Naive thymus-derived CD8-positive, alpha-beta T cell (primary cell): ENCODE measurements at places on chromosomes 16 and 17. TPM values are rescaled to one million over a fixed set of nuclear protein-coding genes. Genes with fewer than 3 reads are reported as not detected.

The HP gene
- not detected for total RNA-seq

The CDH15 gene
- total RNA-seq, result not detected

The ODAD4 gene
- not detected for total RNA-seq

The PYY gene
- total RNA-seq, result not detected

The KRT23 gene
- total RNA-seq, result not detected

The SLC5A10 gene
- total RNA-seq, result not detected

The ABCA8 gene
- not detected for total RNA-seq

The FN3K gene
- 10.3 TPM for total RNA-seq

The PRKCB gene
- 129 TPM for total RNA-seq

The ENPP7 gene
- total RNA-seq, result 0.29 TPM

The ACSM2A gene
- not detected for total RNA-seq

The SLFN12 gene
- 12.1 TPM for total RNA-seq

The CCL7 gene
- total RNA-seq, result not detected

The GRAP gene
- 65.6 TPM for total RNA-seq

The RAB34 gene
- total RNA-seq, result 5.0 TPM

The AGRP gene
- total RNA-seq, result not detected

The CMTM2 gene
- total RNA-seq, result not detected

The SLX1A gene
- total RNA-seq, result 47.1 TPM

The AHSP gene
- total RNA-seq, result not detected

The HIGD1B gene
- not detected for total RNA-seq

The TMED6 gene
- total RNA-seq, result 5.2 TPM

The OR1F1 gene
- total RNA-seq, result not detected

The KRT12 gene
- total RNA-seq, result not detected

The ABCC12 gene
- not detected for total RNA-seq

The C16orf54 gene
- total RNA-seq, result 110 TPM

The MIS12 gene
- total RNA-seq, result 48.6 TPM

The QRICH2 gene
- total RNA-seq, result 8.3 TPM

The ZACN gene
- not detected for total RNA-seq

The ZNF423 gene
- total RNA-seq, result not detected

The ZNF207 gene
- total RNA-seq, result 285 TPM

The KRT9 gene
- total RNA-seq, result not detected
